ENCODE measurements at places on chromosomes 16 and 17. TPM values are rescaled to one million over a fixed set of nuclear protein-coding genes. Genes with fewer than 3 reads are reported as not detected.

ZP2 gene
- not detected for total RNA-seq

DNA sequence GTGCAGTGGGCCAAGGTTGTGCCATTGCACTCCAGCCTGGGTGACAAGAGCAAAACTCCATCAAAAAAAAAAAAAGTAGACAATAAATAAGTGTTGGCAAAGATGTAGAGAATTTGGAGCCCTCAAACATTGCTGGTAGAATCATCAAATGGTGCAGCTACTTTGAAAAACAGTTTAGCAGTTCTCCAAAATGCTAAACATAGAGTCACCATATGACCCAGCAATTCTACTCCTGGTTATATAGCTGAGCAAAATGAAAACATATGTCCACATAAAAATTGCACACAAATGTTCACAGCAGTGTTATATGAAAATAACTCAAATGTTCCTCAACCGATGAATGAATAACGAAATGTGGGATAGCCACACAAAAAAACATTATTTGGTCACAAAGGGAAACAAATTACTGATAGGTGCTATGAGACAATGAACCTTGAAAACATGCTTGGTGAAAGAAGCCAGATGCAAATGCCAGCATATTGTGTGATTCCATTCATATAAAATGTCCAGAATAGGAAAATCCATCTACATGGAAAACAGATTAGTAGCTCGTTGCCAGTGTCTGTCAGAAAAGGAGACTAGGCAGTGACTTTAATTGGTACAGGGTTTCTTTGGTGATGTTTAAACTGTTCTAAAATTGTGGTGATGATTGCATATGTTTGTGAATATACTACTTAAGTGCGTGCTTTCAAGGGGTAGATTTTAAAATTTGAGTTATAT is 12.7 kb upstream of the RABEP1 start:
- H3K27ac ChIP-seq = no peak overlapping the region
- no peaks in the 10 kb centered on the region for H3K36me3 ChIP-seq
- H3K27me3 ChIP-seq = peaks cover 5% of the 10 kb centered on the region
- H3K4me3 ChIP-seq = no peak overlapping the region
- DNase-seq = no peak

GRCh38 chr17:44424828-44425461 is 35.5 kb upstream of the ITGA2B start:
- peaks cover 3% of the 10 kb centered on the region for H3K36me3 ChIP-seq
- no peaks in the 10 kb centered on the region for H3K4me1 ChIP-seq
- DNase-seq = no peak
- H3K27me3 ChIP-seq = no peaks in the 10 kb centered on the region

- H3K27me3 ChIP-seq = no peaks in the 10 kb centered on the region
- peak; percentile 76 for DNase-seq
- peaks cover 49% of the 10 kb centered on the region for H3K4me1 ChIP-seq
- peak overlapping the region; percentile 71 for H3K4me3 ChIP-seq
- H3K36me3 ChIP-seq = peaks cover 19% of the 10 kb centered on the region
- H3K27ac ChIP-seq = peak overlapping the region; percentile 89
These were observed 504 bp downstream of the MAZ start for GRCh38 chr16:29806641-29807425.

GRCh38 chr16:1125471-1125870 is 27.4 kb upstream of the CACNA1H start:
- no peak overlapping the region for H3K4me3 ChIP-seq
- H3K27ac ChIP-seq = no peak overlapping the region
- peaks cover 63% of the 10 kb centered on the region for H3K27me3 ChIP-seq
- DNase-seq = no peak
- H3K4me1 ChIP-seq = no peaks in the 10 kb centered on the region

DNA sequence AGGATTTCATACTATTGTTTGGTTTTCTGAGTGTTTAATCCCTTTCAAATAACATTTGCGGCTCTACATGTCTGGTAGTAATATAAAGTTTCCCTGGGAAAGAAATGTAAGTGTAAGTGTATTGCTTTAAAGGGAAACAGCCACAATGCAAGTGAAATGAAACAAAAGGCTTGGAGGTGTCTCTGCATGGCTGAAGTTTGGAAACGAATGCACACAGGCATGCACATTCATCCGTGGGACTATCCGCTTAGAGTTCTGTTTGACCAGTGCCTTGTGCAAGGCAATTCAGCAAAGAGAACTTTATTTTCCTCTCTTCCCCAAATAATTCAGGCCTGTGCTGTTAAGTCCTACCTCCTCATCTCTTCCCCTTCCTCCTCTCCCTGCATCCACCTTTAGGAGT is 56.1 kb upstream of the MRTFB start:
- no peak for DNase-seq
- H3K27me3 ChIP-seq = no peaks in the 10 kb centered on the region
- peak overlapping the region; percentile 77 for H3K27ac ChIP-seq

GRCh38 chr17:11898526-11899235 is 98.6 kb downstream of the ZNF18 start:
- no peaks in the 10 kb centered on the region for H3K36me3 ChIP-seq
- H3K4me3 ChIP-seq = no peak overlapping the region
- no peak overlapping the region for H3K27ac ChIP-seq
- no peak for DNase-seq
- no peaks in the 10 kb centered on the region for H3K4me1 ChIP-seq
- no peaks in the 10 kb centered on the region for H3K27me3 ChIP-seq

- no peak overlapping the region for H3K4me3 ChIP-seq
- DNase-seq = no peak
- H3K27me3 ChIP-seq = no peaks in the 10 kb centered on the region
- no peaks in the 10 kb centered on the region for H3K4me1 ChIP-seq
- H3K36me3 ChIP-seq = no peaks in the 10 kb centered on the region
These were observed 12.8 kb downstream of the XYLT1 start for GRCh38 chr16:17457997-17458396.

GRCh38 chr17:59607061-59607460 is 12.6 kb upstream of the CLTC start:
- no peak for DNase-seq
- no peaks in the 10 kb centered on the region for H3K27me3 ChIP-seq
- H3K36me3 ChIP-seq = peaks cover 3% of the 10 kb centered on the region

DNA sequence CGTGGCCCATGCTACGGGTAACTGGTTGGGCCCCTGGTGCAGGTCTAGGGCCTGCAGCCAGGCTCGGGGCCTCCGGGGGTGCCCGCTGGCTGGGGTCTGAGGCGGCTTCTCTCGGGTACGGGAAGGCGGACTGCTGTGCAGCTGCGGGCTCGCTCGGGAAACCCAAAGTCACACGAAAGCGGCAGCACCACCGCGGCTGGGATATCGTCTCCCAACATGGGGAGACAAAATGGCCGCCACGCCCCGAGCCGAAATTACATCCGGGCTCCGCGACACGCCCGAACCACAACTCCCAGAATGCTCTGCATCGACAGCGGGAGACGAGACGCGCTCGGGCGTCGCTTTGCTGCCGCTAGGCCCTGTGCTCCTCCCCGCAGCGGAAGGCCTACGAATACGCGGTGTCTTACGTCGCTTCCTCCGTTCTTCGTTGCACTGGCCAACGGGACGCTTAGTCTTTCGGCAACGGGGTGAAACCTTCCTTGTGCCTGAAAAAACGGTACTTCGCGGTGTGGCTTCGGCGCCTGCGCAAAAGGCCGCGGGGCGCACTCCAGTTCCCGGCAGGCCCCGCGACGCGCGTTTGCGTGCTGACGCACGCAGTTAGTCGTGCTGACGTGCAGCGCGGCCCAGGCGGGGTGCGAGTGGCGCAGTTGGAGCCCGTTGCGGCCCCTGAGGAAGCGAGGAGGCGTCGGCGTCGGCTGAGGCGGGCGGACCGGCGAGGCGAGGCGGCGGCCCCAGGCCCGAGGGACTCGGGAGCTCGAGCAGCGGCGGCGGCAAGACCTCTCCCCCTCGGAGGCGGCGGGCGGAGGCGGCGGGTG is at the start of gene SRRM2:
SRRM2 (plus strand) TSS at position 604 of the 815 bp plus-strand sequence. CDS start 3,727 bp downstream, outside the sequence.
- peaks cover 40% of the 10 kb centered on the region for H3K4me1 ChIP-seq
- H3K36me3 ChIP-seq = peaks cover 18% of the 10 kb centered on the region
- H3K4me3 ChIP-seq = peak within 1 kb of the TSS; percentile 96
- H3K27me3 ChIP-seq = no peaks in the 10 kb centered on the region

- peaks cover 5% of the 10 kb centered on the region for H3K4me1 ChIP-seq
- peak overlapping the region; percentile 82 for H3K27ac ChIP-seq
These were observed 21.8 kb upstream of the FOXK2 start for GRCh38 chr17:82497483-82498405.

- no peak overlapping the region for H3K4me3 ChIP-seq
- no peaks in the 10 kb centered on the region for H3K36me3 ChIP-seq
These were observed 108.6 kb downstream of the CMIP start for GRCh38 chr16:81553080-81553813.

- no peaks in the 10 kb centered on the region for H3K36me3 ChIP-seq
- no peak overlapping the region for H3K27ac ChIP-seq
- H3K27me3 ChIP-seq = no peaks in the 10 kb centered on the region
- H3K4me3 ChIP-seq = no peak overlapping the region
These were observed 31.9 kb downstream of the PDIA2 start for GRCh38 chr16:314795-315299.

DNA sequence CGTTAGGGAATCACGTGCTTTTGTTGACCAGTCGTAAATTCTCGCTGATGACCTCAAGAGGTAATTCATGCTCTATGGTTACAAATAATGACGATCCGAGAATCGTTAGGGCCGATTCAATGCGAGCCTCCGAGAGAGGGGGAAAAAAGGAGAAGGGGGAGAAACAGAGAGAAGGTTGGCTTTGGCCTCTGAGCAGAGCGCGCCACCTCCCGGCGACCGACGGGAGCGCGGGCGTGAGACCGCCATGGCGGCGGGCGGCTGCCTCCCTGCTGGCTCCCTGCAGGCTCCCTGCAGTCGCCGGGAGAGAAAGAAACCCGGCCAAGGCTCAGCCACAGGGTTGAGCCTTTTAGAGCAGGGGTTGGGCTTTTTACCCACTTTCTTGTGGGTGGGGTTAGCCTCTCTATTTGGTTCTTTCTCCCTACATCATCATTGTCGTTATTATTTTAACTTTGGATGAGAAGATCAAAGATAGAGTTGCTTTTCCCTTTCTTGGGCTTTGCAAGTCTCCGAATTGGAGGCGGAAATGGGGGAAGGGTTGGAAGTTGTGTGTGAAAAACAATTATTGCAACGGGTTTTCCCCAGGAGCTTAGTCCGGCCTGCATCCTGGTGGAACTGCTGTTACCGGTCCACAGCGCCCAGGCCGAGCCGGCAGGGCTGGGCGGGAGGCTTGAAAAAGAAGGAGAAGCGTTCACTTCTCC is 410 bp upstream of the HOXB5 start:
- H3K27me3 ChIP-seq = peaks cover 41% of the 10 kb centered on the region
- H3K4me1 ChIP-seq = peaks cover 10% of the 10 kb centered on the region
- no peak overlapping the region for H3K27ac ChIP-seq
- peak overlapping the region; percentile 50 for H3K4me3 ChIP-seq
- H3K36me3 ChIP-seq = no peaks in the 10 kb centered on the region

DNA sequence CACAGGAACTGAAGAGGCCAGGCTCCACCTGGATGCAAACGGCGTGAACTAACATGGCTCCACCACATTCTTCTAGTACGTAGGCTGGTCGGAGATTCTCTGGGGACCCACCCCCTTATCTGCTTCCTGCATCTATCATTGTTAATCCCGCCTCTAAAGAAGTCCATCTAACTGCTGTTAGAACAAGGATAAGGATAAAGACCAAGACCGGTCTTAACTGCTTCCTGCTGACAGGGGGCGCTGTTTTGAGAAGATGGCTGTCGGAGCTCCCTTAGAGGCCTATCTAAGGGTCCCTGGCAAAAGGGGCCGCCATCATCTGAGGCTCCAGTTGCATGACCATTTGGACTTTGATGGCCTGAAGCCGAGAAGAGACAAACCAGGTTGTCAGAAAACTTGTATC is 25.8 kb upstream of the TNFSF12 start:
- H3K4me3 ChIP-seq = no peak overlapping the region
- no peak for DNase-seq
- H3K27me3 ChIP-seq = no peaks in the 10 kb centered on the region

TBC1D28 gene
- not detected for total RNA-seq

DNA sequence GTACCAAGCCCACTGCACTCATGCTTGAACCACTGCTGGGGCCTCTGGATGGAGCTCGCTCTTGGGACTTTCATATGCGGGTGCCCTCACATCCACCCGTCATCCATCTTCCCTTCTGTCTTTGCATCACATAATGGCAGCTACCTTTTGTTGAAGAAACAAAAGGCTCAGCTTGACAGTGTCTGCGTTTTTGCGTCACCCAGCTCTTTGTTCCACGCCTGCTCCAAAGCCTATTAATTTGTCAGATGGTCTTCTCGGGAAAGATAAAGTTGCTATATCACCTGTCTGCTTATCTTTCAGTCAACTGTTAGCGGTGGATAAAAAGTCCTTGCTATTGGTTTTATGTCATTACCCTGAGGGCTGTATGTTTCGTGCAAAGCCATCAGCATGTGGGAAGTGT is 18.1 kb upstream of the BCO1 start:
- no peaks in the 10 kb centered on the region for H3K36me3 ChIP-seq
- H3K27me3 ChIP-seq = no peaks in the 10 kb centered on the region
- H3K27ac ChIP-seq = no peak overlapping the region
- no peaks in the 10 kb centered on the region for H3K4me1 ChIP-seq

DNA sequence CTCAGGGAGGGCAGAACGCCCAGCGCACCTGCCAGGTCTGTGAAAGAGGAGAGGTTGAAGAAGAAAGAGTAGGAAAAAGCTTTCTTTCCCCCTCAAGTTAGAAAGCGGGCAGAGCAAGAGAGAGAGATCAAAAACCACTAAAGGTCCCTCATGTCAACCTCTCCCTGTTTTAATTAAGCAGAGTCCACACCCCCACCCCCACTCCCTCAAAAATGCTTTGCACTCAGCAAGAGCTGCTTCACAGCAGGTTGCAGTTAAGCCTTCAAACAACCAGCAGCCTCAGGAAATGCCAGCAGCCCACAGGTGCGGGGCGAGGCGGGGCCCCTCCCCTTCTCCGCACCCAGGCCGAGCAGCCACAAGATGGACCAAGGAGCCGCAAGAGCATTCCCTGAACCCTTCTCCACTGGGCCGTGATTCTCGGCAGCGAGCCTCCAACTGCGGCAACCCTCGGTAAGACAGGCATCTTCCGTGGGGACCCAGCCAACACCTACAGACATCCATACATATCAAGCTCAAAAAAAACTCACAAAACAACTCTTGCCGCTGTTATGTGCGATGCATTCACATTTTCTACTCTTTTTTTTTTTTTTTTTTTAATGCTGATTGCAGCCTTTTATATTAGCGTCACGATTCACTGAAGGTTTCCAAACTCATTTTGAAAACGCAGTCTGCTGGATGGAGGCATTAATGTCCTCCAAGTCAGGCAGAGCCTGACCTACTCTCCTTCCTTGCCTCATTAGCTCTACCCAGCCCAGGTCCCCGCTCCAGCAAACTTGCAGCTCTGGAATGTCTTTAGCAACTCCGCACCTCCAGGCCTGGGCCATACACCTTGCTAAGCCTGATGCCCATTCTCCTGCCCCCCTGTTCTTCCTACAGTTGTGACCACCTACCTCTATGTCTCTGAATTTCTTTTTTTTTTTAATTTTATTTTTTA is 66.1 kb downstream of the AXIN2 start:
- H3K27ac ChIP-seq = no peak overlapping the region
- H3K4me1 ChIP-seq = no peaks in the 10 kb centered on the region
- no peak overlapping the region for H3K4me3 ChIP-seq
- no peaks in the 10 kb centered on the region for H3K36me3 ChIP-seq

DNA sequence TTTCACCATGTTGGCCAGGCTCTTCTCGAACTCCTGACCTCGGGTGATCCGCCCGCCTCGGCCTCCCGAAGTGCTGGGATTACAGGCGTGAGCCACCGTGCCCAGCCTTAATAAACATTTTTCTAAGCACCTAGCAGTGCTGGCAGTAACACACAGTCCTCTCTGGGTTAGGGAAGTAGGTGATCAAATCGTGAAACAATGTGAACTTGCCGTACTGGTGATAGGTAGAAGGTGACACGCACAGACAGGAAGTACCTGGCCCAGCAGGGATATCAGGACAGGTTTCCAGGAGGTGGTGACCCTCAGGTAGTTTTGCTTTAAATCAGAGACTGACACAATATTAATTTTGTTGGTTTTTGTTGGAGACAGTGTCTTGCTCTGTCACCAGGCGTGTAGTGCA is 4.5 kb downstream of the PLD2 start:
- peak; percentile 14 for DNase-seq
- H3K27ac ChIP-seq = no peak overlapping the region
- peaks cover 12% of the 10 kb centered on the region for H3K4me1 ChIP-seq
- H3K36me3 ChIP-seq = peaks cover 18% of the 10 kb centered on the region
- no peak overlapping the region for H3K4me3 ChIP-seq
- H3K27me3 ChIP-seq = no peaks in the 10 kb centered on the region
